ENCODE measurements at places on chromosomes 3 and 15.

GRCh38 chr3:81395739-81396513, 365.5 kb downstream of the GBE1 start:
- DNase-seq, result no peak

GRCh38 chr15:86183596-86184491, 104.2 kb downstream of the AGBL1 start:
- no peak for DNase-seq

DNA sequence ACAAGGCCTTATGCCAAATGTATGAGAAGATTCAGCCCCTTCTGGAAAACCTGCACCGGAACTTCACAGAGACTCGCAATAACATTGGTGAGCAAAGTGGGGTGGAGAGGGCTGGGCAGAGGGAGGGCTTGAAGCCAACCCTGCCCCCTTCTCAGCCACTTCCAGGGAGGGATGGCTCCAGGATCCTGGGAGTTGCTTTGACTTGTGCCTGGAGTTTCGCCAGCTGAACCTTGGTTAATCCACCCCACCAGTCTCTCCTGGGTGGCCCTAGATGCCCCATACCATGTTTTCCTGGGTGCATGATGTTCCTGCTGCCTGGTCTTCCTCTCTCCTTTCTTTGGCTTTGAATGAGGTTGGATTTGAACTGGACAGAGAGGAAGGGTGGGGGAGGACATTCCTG, 10.8 kb downstream of the TBC1D21 start:
- peak; percentile 47 for DNase-seq

DNA sequence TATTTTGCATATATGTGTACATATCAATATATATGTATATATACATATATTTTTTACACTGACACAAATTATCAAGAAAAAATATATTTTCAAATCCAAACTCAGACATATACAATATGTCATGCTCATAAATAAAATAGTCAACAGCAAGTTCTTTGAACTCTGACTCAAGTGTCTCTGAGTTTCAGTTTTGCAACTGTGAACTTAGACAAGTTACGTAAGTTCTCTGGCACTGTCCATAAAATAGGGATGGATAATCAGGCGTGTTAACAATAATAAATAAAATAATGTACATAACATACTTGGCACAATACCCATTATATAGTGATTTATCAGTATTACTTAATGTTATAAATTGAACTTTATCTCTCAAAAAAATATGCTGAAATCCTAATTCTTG, 12.1 kb upstream of the XRN1 start:
- DNase-seq, result no peak

- no peak for DNase-seq
Measured at GRCh38 chr15:34114215-34114614, 12.3 kb downstream of the PGBD4 start.

DNA sequence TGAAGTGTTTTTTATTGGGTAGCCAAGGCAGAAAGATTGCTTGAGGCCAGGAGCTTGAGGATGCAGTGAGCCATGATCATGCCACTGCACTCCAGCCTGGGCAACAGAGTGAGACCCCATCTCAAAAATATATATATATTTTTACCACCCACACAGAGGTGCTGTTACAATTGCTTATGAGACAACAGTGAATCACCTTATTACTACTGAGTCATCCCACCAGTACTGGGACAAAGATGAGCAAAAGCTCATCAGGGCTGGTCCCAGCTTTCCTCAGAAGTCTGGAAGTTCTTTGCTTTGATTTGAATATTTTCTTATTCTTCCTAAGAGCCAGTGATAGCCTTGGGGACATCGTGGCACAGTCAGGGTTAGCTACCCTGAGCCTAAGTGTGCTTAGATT, 207.7 kb downstream of the SOX2 start:
- DNase-seq, result no peak

GRCh38 chr3:29280404-29281093, at the start of gene RBMS3:
Gene RBMS3 (plus strand): TSS chr3:29281071.
- peak; percentile 94 for DNase-seq

DNA sequence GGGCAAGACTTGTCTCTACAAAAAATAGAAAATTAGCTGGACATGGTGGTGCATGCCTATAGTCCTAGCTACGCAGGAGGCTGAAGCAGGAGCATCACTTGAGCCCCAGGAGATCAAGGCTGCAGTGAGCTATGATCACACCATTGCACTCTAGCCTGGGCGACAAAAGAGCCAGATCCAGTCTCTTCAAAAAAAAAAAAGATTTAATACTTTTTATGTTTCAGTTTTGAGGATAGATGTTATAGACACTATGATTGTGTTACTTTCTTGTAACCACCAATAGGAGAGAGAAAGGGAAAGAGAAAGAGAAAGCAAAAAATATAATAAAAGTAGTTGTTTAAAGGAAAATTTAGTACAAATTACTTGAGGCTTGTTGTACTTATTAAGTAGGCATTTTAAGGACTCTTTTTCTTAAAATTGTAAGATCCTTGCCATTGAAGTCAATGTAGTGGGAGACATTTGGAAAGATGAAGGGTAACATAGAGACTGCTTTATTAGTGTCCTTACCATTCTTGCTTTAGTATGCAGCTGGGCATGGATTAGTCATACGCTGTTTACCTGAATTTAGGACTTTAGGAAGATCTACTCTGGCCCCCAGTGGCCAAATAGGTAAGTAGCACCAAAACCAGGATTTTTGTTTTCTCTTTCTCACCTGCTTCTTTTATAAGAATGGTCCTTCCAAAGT, 35.1 kb upstream of the ZDHHC23 start:
- no peak for DNase-seq

- DNase-seq, result no peak
Measured at GRCh38 chr3:98778383-98778782, 15.2 kb downstream of the ST3GAL6 start.

DNA sequence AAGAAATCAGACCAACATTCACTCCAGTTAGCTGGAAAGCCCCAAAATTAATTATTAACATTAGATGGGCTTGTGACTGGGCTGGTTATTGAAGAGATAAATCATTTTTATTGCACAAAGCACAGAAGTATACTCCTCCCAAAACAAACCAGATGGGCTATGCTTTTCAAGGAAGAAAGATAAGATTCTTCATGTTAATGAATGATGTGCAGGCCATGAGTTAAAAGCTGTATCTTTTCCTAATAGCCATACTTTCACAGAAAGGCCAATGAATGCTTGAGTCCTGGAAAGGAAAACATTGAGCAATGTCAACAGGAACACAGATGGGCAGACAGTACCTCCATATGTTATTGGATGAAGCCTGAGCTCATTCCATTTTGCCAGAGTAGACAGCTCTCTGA, 55.4 kb downstream of the OCA2 start:
- no peak for DNase-seq

DNA sequence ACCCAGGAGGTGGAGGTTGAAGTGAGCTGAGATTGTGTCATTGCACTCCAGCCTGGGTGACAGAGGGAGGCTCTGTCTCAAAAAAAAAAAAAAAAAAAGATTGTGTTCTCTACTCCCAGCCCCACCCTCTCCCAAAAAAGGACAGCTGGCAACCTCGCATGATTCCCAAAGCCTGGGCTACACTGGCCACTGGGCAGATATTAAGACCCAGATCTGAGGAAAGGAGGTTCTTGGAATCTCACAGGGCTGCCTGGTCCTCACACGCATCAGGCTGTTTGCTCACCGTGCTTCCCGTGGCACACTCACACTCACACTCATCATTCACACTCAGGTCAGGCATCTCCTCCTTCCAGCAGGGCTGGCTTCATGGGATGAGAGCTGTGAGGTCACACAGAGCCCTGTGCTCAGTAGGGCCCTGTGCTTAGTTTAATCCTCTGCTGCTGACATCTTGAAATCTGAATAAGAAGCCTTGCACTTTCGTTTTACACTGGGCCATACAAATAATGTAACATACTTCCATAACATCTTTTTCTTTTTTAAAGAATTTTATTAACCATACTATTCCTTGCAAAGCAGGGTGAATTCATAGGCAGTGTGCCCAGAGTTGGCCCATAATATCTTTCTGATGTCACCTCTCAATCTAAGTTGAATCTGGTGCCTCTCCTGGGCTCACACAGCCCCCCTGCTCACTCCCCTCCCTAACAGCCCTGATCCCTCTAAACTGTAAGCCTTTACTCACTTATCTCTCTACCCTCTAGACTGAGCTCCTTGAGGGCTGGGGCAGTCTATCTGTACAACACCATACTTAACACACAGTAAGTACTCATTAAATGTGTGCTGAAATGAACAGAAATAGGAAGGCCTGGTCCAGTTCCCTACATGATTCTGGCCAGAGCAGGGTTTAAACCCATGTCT, 50.2 kb upstream of the C15orf39 start:
- no peak for DNase-seq

- no peak for DNase-seq
Measured at GRCh38 chr3:39249453-39250115, 30.3 kb downstream of the CX3CR1 start.

GRCh38 chr3:140244893-140245292, 309.9 kb downstream of the CLSTN2 start:
- no peak for DNase-seq

DNA sequence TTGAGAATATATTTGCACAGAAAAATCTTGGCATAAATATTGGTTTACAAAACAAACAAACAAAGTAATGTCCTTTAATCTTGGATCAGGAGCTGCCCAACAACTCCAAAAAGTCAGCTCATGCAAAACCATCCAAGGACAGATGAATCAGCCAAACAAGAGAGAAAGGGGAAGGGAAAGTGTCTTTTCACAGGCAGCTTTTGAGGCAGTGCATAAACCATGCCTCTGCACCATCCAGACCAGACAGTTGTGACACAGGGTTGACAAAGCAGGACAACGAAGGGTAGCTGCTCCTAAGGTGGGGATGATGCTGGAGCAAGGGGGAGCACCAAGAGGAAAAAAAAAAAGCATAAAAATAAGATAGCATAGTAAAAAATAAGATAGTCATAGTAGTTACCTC, 8.7 kb downstream of the CD86 start:
- DNase-seq, result no peak

DNA sequence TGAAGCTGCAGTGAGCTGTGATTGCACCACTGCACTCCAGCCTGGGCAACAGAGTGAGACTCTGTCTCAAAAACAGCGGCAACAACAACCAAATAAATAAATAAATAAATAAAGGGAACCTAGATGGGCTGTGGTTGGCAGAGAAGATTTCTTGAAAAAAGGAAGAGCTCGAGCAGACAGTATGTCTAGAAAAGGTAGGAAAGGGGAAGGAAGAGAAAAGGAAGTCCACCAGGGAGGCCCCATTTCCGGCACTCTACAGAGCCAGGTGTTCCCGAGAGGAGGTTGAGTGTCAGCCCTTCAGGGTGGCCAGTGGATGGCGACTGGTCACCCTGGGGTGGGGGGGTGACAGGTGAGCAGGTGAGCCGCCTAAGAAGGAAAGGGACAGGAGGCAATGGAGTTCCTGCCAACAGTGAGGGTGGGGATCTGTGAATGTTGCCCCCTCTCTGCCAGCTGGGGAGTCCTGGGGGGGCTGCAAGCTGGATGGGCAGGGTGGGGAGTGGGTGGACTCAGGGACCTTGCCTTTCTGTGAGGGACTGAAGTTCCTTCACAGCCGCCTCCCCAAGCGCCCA, 14.8 kb downstream of the PAQR5 start:
- peak; percentile 25 for DNase-seq

GRCh38 chr3:196603683-196604082, 35.2 kb downstream of the FBXO45 start:
- DNase-seq, result no peak

GRCh38 chr3:135788146-135788545, 177.4 kb upstream of the PPP2R3A start:
- DNase-seq, result no peak

GRCh38 chr3:148642616-148643015, 55.1 kb upstream of the AGTR1 start:
- no peak for DNase-seq

GRCh38 chr3:35739181-35739809, 100.0 kb downstream of the ARPP21 start:
- no peak for DNase-seq

DNA sequence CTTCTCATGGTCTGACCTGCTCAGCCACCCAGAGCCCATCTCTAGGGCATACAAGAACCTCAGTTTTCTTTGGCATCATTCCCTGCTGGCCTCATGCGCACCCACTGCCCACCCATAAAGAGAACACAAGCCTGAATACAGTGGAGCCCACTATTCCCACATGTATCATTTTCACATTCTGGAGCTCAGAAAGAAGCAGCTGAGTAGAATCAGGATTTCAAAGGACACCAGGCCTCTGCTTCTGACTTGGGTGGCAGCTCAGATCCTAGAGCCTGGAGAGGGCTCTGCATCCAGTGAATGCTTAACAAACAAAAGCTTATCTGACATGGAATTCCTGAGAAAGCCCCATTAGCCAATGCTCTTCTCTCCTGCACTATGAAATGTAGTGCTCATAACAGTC, 34.7 kb downstream of the RBP2 start:
- DNase-seq, result no peak

GRCh38 chr3:123343296-123344174, 105.4 kb downstream of the ADCY5 start:
- peak; percentile 68 for DNase-seq

DNA sequence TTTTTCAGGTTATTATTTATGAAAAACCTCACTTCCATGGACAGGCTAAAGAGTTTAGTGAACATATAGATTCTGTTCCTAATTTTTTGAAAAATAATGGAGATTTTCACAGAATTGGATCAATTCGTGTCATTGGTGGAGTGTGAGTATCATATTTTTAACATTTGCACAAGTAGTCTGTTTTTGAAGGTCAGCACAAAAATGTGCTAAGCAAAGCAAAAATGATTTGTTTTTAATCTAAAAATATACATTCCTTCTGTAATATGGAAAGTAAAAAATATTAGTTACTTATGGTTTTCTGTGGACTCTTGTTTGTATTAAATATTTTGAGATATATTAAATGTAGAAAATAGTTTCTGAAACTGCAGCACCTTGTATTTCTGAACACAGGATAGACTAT, 71.0 kb downstream of the CRYBG3 start:
- DNase-seq, result no peak

DNA sequence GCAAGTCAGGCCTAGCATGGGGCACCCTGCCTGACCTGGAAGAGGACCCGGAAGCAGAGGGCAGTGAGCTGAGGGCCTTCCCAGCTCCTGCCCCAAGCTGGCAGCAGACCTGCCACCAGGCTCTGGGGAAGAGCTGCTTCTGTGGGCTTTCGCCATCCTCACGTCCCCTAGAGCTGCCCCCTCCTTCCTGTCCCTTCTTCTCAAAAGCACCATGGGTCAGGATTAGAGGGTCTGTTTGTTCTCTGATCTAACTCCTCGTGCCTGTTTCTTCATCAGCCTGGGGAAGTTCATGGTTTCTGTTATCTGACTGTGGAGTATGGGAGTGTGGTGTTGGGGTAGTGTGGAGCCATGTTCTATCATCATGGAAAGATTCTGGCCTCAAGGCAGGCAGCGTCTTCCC, 58.4 kb upstream of the POLG start:
- no peak for DNase-seq

All from tibial artery (tissue), 4 donors.